Esophagus squamous epithelium (tissue), 5 donors: ENCODE measurements at places on chromosomes 2 and 18.

GRCh38 chr2:197889041-197889440 lies 84.6 kb downstream of the PLCL1 start:
- no peak for DNase-seq

GRCh38 chr2:26605195-26605998 lies 35.8 kb downstream of the CIB4 start:
- DNase-seq: no peak

- no peak for DNase-seq
Measured at GRCh38 chr2:217331523-217332416, 471.9 kb upstream of the TNP1 start.

DNA sequence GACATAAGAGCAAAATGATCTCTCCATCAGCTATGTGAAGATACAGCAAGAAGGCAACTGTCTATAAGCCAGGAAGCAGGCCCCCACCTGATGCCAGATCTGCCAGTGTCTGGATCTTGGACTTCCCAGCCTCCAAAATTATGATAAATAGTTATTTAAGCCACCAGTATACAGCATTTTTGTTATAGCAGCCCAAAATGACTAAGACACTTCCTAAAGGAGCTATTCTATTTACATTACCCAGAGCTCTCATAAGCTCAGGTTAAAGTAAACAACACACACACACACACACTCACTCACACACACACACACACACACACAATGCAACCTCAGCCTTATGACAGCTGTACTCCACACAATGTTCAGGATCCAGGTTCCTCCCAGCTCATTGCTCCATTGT lies 5.7 kb upstream of the YPEL5 start:
- no peak for DNase-seq

DNA sequence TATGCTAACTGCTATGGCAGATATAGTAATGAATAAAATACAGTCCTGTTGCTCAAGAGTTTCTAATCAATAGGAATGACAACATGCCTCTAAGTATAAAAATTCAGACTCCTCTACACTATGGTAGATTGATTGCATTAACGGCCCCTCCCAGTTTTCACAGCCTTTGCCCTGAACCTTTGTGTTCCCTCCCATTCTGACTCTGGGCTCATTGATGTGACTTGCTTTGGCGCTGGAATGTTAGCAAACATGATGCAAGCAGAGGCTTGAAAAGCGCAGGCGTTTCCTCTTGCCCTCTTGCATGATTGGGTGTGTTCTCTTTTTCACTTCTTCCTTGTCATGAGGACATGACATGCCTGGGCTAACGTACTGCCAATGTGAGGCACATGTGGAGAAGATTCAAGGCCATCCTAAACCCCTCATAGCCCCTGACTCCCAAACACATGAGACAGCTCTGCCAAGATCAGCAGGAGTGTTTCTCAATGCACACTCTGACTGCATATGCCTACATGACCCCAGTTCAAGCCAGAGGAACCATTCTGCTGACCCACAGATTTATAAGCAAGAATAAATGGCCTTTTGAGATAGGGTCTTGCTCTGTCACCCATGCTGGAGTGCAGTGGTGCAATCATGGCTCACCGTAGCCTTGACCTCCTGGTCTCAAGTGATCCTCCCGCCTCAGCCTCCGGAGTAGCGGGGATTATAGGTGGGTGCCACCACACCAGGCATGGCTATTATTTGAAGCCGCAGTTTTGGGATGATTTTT lies 49.7 kb upstream of the CD28 start:
- DNase-seq: peak; percentile 27

- DNase-seq: no peak
Measured at GRCh38 chr2:86400321-86400720, 40.9 kb upstream of the KDM3A start.

- DNase-seq: no peak
Measured at GRCh38 chr18:41732356-41732755, 222.7 kb upstream of the PIK3C3 start.

- DNase-seq: no peak
Measured at GRCh38 chr2:240396623-240397541, 38.6 kb upstream of the GPC1 start.

- DNase-seq: no peak
Measured at GRCh38 chr2:143685421-143686078, 556.3 kb downstream of the ARHGAP15 start.

- DNase-seq: no peak
Measured at GRCh38 chr2:61994531-61994930, 89.1 kb downstream of the COMMD1 start.

DNA sequence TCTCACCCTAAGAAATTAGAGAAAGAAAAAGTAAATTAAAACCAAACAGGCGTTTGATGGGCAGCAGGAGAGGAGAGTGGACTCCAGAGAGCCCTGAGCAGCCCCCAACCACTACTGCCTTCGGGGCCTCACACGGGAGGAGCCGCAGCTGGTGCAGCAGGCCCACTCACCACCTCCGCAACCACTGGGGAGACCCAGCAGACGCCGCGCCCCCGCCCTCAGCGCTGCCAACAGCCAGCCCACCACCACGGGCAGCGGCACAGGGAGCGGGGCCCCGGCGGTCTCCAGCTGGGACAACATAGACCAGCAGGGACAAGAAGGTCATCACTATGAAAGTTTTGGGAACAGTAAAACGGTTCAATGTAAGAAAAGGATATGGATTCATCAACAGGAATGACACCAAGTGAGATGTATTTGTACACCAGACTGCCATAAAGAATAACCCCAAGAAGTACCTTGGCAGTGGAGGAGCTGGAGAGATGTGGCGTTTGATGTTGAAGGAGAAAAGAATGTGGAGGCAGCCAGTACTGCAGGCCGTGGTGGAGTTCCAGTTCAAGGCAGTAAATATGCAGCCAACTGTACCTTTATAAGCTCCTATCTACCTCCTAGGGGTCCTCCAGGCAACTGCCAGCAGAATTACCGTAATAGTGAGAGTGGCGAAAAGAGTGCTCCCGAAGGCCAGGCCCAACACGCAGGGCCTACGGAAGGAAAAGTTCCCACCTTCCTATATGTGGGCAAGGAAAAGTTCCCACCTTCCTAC lies 76.5 kb downstream of the OLA1 start:
- DNase-seq: no peak

- no peak for DNase-seq
Measured at GRCh38 chr2:17000184-17000482, 334.5 kb upstream of the CYRIA start.

- no peak for DNase-seq
Measured at GRCh38 chr18:13521418-13521817, 204.9 kb downstream of the FAM210A start.

- DNase-seq: no peak
Measured at GRCh38 chr2:171908235-171908634, 14.0 kb upstream of the HAT1 start.

- DNase-seq: no peak
Measured at GRCh38 chr2:68426848-68427579, 40.1 kb downstream of the FBXO48 start.

GRCh38 chr2:197242719-197243118 lies 67.9 kb downstream of the ANKRD44 start:
- no peak for DNase-seq

DNA sequence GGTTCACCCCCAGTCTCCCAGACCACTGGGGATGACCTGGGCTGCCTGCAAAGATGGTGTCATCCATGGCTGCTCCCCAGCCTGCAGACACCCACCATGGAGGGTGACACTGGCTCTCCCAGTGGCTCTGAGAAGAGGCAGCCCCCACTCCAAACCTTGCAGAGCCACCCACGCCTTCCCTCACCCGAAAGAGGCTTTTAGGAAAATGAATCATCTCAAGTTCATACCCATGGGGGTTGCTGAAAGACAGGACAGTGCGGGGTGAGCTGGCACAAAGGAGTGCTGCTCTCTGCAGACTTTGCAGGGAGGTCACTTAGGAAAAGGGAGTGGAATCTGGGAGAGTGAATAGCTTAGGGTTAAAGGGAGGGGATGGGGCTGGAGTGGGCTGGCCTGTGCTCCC lies 36.4 kb downstream of the MPHOSPH10 start:
- DNase-seq: no peak
